Uterus (tissue), 4 donors: ENCODE measurements at places on chromosomes 5 and 9.

DNA sequence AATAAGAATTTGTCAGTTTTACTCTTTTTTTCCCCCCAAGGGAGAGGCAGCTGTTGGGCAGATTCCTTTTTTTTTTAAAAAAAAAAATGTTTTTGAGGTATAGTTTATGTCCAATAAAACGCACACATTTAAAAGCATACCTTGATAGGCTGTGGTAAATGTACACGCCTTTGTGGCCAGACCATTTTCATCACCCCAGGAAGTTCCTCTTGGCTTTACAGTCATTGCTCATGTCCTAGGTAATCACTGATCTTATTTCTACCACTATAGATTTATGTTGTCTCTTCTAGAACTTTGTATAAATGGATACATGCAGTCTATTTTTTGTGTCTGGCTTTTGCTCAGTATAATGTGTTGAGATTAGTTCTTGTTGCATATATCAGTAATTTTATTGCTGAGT lies 9.8 kb downstream of the SUB1 start:
- H3K36me3 ChIP-seq = no peaks in the 10 kb centered on the region
- H3K27me3 ChIP-seq = no peaks in the 10 kb centered on the region
- no peaks in the 10 kb centered on the region for H3K4me1 ChIP-seq
- no peak overlapping the region for H3K4me3 ChIP-seq

DNA sequence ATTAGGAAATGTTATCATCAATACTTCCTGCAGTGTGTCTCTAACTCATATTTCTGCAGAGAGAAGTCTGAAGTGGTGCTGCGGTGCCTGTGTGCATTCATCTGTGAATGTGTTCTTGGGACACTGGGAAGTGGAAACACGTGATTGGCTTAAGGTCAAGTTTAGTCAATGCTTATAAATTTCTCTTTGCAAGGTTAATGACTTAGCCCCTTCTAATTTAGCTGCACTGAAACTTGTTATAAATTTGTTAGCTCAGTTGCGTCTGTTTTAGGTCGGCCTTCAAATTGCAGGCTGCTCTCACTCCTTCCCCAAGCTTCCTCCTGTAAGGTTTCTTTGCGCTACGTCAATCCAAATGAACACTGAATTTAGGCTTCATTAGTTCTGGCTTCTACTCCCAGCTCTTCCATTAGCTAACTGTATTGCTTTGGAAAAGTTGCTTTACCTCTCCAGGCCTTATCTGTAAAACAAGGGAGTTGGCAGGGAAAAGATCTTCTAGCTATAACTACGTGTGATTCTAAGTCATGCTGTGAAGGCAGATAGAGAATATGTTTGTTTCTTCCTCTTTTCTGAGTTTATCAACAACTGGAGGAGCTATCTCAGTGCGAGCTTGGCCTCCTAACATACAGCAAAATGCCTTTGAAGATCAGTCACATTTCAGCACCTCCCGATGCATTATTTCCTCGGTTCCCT lies 341.8 kb downstream of the NFIB start:
- H3K4me3 ChIP-seq = no peak overlapping the region
- H3K36me3 ChIP-seq = no peaks in the 10 kb centered on the region
- H3K4me1 ChIP-seq = no peaks in the 10 kb centered on the region
- DNase-seq = no peak

GRCh38 chr9:28289746-28290145 lies 716.5 kb upstream of the C9orf72 start:
- no peak for DNase-seq
- H3K27me3 ChIP-seq = no peaks in the 10 kb centered on the region

DNA sequence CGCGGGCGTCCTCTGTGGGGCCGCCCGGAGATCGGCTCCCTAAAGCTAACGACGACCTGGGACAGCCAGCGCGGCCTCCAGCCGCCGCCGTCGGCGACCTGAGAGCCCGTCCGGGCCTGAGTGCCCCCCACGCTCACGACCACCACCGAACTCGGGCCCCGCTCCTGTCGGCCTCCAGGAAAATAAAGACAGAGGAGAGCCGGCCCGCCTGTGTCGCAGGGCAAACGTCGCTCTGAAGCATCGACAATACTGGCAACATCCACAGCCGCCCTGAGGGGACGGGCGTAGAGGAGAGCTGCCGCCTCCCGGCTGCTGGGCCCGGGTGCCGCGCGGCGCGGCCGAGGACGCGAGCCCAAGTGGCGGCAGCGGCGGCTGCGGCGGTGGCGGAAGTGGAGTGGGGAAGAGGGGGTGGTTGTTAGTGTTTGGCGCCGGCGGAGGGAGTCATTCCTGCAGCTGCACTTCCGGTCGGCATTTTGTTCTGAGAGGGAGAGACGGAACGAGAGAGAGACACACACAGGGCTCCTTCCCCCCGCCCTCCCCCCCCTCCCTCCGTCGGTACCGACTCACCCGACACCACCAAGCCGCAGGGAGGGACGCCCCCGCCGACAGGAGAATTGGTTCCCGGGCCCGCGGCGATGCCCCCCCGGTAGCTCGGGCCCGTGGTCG lies at the start of gene NIPBL:
TSS of gene NIPBL (plus strand) at position 471 of the 666 bp plus-strand sequence. CDS start 76,928 bp downstream, outside the sequence.
- H3K27me3 ChIP-seq = no peaks in the 10 kb centered on the region
- peaks cover 7% of the 10 kb centered on the region for H3K4me1 ChIP-seq
- DNase-seq = peak; percentile 91
- H3K27ac ChIP-seq = peak within 1 kb of the TSS; percentile 96

GRCh38 chr9:138053996-138054752 lies 176.6 kb downstream of the CACNA1B start:
- no peaks in the 10 kb centered on the region for H3K4me1 ChIP-seq
- no peaks in the 10 kb centered on the region for H3K27me3 ChIP-seq
- no peak for DNase-seq
- no peak overlapping the region for H3K4me3 ChIP-seq

- no peak for DNase-seq
- no peaks in the 10 kb centered on the region for H3K4me1 ChIP-seq
- H3K36me3 ChIP-seq = no peaks in the 10 kb centered on the region
- H3K27me3 ChIP-seq = no peaks in the 10 kb centered on the region
Measured at GRCh38 chr9:15942831-15943424, 390.1 kb downstream of the CCDC171 start.

DNA sequence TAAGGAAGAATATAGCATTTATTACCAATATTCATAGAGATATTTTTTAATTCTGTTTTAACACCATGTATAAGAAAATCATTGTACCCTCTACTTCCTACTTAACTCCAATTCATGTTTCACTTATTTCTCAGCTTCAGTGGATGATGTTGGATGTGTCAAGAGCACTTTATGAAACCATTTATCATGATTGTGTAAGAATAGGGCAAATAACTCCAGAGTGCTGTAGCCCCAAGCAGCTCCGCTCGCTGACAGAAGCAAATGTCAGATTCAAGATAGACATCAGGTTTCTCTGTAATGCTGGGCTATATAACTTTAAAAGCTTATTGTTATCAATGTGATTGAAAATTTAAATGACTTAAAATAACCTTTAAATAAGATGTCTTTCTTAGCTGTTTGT lies 50.4 kb downstream of the MAST4 start:
- DNase-seq = no peak
- no peak overlapping the region for H3K4me3 ChIP-seq
- H3K27me3 ChIP-seq = no peaks in the 10 kb centered on the region
- peaks cover 6% of the 10 kb centered on the region for H3K4me1 ChIP-seq
- no peak overlapping the region for H3K27ac ChIP-seq

DNA sequence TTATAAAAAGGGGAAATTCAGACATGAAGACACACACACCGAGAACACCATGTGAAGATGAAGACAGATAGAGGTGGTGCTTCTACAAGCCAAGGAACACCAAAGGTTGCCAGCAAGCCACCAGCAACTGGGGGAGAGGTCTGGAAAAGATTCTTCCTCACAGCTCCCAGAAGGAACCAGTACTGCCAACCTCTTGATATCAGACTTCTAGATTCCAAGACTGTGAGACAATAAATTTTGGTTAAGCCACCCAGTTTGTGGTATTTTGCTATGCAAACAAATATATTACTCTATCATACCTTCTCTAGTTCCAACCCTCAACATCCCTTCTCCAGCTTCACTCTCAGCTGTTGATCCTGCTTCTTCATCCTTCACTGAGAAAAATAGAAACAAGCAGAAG lies 451.1 kb downstream of the EBF1 start:
- no peak for DNase-seq
- H3K36me3 ChIP-seq = no peaks in the 10 kb centered on the region
- H3K4me3 ChIP-seq = no peak overlapping the region
- H3K4me1 ChIP-seq = no peaks in the 10 kb centered on the region
- H3K27me3 ChIP-seq = no peaks in the 10 kb centered on the region
- H3K27ac ChIP-seq = no peak overlapping the region

GRCh38 chr9:121734465-121734864 lies 83.0 kb downstream of the DAB2IP start:
- H3K27me3 ChIP-seq = no peaks in the 10 kb centered on the region
- peak overlapping the region; percentile 85 for H3K27ac ChIP-seq
- H3K4me1 ChIP-seq = peaks cover 6% of the 10 kb centered on the region
- no peak overlapping the region for H3K4me3 ChIP-seq
- no peak for DNase-seq

DNA sequence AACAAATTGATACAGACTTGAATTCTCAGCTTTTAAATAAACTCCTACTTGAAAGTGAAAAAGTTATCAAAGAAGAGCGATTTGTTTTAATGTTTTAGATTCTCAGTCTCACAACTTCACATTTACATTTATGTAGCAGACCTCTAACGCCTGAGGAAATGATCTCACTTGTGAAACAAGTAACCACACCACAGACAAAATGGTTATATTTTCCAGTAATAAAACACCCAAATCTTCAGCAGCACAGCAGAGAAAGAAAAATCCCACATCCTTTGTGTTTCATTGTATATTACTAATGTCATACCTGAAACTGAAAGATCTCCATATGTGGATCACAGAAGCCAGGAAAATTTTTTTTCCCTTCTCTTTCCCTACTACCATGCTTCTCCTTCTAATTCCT lies 29.8 kb upstream of the GZMA start:
- H3K4me3 ChIP-seq = no peak overlapping the region
- DNase-seq = no peak

DNA sequence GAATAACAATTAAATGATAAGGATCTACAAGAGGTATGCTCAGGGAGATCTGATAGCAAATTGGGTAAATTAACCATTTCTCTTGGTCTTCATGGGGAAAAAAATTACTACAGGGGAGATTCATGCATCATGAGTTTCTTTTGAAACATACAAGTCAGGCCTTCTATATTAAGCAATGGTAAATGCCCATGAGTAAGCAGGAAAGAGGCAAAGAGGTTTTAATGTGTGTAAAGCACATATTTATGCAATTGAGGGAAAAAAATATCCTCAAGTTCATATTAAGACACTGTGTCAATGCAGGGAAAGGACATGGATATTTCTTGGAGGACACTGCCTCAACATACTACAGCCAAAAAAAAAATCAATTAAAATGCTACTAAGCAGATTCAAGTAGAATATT lies 73.4 kb upstream of the NR4A3 start:
- H3K4me3 ChIP-seq = no peak overlapping the region
- H3K36me3 ChIP-seq = no peaks in the 10 kb centered on the region
- H3K27ac ChIP-seq = no peak overlapping the region
- H3K4me1 ChIP-seq = no peaks in the 10 kb centered on the region
- no peak for DNase-seq

GRCh38 chr5:177124486-177124991 lies 9.0 kb upstream of the NSD1 start:
- no peaks in the 10 kb centered on the region for H3K4me1 ChIP-seq
- H3K36me3 ChIP-seq = no peaks in the 10 kb centered on the region
- no peaks in the 10 kb centered on the region for H3K27me3 ChIP-seq
- no peak overlapping the region for H3K27ac ChIP-seq
- DNase-seq = no peak
